ENCODE measurements at places on chromosomes 2 and 18.

DNA sequence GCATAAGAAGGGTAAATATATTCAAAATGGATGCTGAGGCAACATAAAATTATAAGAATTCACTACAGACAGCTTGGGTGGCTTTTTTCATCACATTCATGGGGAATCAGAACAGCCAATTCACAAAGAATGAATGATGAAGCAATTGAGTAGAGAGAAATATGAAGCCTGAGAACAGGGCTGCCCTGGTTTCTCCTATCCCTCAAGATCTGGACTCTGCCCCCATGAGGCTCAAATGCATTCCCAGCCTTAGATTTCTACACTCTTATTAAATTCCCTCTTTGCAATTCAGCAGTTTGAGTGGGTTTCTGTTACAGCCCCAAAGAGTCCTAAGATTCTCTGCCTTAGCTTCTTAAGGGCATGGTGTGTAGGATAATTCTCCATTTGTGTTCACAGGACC lies 172.5 kb downstream of the MAIP1 start:
- no peak for DNase-seq

GRCh38 chr2:120708944-120709607 lies 26.6 kb upstream of the GLI2 start:
- DNase-seq, result no peak

DNA sequence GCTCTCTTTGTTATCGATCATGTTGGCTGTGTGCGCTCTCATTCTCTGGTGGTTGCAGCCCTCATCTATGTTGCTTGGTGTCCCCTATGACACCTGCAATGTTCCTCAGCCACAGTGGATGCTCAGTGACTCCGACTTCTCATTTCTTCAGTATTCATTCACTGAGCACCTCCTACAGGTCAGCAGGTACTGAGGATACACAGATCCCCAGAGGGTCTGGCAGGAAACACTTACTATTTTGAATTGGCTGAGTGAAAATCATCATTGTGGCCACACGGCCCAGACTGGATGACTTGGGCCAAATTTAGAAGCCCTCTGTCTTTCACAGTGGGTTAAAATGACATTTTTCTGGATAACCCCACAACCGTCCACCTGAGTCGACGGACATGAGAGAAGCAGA lies 32.1 kb downstream of the EN1 start:
- no peak for DNase-seq

DNA sequence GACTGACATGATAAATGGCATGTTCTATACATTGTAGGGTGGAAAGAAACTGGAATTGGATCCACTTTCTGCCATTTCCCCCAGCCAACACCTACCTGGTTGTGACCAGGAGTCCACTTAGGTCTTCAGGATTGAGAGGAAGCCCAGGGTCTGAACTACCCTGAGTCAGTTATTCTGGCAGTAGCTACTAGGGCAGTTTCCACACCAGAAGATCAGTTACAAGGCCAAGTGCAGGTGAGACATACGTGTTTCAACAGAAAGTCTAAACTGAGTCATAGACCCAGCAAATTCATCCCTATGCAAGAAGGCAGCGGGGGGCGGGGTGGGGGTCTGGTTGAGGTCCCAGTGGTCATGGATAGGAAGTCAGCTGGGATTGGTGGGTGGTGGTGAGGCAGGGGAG lies 21.9 kb downstream of the ANTXR1 start:
- DNase-seq, result no peak

DNA sequence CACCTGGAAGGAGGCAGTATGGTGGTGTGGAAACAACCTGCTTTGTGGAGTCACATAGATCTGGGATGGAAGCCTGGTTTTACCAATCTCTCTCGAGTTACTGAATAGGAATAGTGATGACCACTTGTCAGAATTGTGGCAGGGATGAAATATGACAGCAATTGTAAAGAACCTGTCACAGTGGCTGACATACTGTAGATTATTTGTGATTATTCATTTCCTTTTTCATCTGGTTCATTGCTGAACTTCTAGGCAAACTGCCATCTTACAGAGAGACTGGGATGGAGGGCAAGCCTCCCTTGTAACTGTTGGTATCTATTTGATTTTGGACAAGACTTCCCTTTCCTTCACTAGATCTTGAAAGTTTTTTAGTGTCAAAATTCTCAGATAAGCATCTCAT lies 42.0 kb downstream of the FMNL2 start:
- DNase-seq, result no peak
